ENCODE measurements at places on chromosomes 13 and 19.

DNA sequence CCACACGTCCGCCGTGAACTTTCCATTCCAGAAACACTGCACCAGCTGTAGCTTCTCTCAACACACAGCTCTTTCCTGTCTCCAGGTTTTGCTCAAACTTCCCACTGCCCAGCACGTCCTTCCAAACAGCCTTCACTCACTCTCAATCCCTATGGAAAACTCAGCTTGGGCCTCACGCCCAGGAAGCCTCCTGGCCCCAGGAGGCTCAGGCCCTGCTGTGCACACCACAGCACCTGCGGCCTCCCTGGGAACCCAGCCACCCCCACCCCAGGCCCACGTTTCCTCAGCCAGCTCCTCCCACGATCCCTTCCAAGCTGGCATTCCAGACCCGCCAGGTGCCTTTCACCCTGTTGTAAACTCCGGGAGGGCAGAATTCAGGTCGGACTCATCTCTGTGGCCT lies 35.2 kb downstream of the C13orf46 start:
- no peak for DNase-seq

DNA sequence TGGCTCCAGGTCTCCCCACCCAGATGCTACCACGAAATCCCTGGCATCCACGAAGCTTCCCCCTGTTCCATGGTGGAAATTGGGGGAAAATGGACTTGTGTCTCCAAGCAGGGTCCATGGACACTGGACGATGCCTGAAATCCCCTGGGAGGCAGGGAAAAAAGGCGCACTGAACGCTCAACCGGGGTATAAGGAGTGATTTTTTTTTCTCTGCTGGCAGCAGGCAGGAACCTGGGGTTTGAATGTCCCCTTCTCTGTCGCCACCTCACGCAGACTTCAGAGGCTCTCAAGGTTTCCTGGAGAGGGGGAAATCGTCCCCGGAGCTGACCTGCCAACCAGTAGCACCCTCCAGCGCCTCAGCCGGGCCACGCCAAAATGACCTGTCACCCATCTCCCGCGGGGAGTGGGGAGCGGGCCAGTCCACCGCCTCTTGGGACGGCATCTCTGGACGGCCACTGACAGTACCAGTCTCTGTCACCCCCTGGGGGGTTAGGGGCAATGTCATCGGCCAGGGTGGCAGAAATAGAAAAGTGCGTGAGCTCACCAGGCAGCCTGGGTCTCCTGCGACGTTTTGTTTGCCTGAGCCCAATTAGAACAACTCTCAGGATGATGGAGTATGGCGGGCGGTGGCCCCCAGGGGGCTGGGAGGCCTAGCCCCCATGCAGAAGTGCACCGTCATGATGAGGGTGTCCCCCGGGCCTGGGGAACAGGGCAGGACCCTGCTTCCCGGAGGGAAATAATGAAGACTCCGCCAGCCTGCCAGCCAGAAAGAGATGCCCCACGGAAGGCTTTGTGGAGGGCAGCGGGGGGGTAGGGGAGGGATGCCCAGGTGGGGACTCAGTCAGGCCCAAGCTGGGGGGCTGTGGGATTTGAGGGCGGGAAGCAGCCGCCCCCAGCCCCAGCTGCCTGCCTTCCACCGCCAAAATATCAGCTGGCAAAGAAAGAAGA lies 2.6 kb downstream of the PTPRS start:
- no peak for DNase-seq

DNA sequence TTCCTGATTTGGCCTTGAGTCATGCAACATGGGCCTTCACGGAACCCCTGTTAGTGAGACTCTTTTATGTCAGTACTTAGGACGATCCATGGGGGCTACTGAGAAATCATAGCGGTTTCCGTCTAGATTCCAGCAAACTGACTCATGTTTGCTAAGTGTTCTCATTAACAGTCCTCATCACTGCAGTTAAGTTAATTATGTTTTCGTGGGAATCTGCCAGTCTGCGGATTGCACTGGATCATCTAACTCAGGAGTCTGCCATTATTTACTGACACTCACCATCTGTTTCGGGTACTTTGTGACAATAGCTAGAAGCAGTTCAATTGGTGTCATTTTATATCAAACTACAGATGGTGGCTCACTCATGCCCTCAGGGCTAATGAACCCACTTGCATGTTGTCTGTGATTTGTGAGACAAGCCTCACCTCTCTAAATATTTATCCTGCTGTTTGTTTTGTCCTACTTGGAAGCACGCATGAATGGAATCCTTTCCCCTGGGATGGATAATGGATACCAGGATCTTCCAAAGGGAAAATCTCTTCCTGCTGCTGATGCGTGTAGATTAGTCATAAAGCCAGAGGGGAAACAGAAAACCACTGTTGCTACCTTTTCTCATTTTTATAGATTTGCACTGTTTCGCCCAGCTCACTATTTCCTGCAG lies 61.8 kb downstream of the RAB20 start:
- DNase-seq: no peak

- DNase-seq: no peak
Observed at GRCh38 chr13:23105051-23105450, 75.7 kb upstream of the SGCG start.

DNA sequence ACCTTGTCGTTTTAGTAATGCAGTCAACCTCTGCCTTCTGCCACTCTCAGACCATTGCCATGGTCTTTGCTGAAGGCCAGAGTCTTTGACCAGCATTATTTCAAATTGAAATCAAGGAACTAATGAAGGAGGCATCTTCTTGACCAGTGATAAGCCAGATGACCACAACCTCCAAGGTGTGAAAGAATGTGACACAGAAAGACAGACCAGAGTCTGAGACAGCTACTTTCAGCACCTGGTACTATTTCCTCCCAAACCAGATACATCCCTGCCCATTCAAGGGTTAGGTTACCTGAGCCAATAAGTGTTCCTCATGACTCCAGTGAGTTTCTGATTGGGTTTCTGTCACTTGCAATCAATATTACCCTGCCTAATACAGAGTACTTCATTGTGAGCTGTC lies 20.3 kb upstream of the RNASEH2B start:
- no peak for DNase-seq

GRCh38 chr13:46521486-46521885 lies 31.5 kb upstream of the LRCH1 start:
- DNase-seq: no peak

GRCh38 chr13:46058268-46058667 lies 5.7 kb upstream of the ZC3H13 start:
- no peak for DNase-seq

GRCh38 chr19:1718420-1719291 lies 34.6 kb upstream of the ONECUT3 start:
- no peak for DNase-seq

DNA sequence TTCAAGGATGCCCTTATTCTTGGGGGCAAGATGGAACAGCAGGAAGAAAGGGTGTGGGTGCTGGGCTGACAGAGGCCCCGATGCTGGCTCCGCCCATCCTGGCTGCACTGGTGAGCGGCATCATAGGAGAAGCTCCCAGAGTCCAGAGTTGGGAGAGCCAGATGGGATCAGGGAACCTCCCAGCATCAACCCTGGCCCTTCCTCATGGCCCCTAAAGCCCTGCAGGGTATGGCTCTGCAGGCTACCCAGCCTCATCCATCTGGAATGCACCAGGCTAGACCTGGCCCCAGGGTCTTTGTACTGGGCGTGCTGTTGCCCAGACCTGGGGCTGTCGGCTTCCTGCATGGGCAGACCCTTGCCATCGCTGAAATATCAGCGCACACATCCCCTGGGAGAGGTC lies 7.9 kb upstream of the ELL start:
- no peak for DNase-seq

DNA sequence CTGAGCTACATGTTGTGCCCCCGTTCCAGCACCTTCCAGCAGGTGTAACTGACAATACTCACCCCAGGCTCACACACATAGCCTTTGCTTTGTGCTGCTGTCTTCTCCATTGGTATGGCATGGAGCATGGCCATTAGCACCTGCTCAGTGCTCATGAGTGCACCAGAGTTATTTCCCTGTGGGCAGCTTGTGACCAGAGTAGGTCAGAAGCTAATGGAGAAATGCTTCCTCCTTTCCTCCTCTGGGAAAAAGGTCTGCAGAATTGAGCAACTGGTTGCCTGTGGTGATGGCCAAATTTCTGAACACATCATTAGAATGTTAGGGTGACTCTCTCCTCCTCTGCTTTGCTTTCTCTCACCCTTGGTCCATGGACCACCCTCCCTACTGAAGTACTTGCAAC lies 344.5 kb upstream of the TMTC4 start:
- DNase-seq: no peak

DNA sequence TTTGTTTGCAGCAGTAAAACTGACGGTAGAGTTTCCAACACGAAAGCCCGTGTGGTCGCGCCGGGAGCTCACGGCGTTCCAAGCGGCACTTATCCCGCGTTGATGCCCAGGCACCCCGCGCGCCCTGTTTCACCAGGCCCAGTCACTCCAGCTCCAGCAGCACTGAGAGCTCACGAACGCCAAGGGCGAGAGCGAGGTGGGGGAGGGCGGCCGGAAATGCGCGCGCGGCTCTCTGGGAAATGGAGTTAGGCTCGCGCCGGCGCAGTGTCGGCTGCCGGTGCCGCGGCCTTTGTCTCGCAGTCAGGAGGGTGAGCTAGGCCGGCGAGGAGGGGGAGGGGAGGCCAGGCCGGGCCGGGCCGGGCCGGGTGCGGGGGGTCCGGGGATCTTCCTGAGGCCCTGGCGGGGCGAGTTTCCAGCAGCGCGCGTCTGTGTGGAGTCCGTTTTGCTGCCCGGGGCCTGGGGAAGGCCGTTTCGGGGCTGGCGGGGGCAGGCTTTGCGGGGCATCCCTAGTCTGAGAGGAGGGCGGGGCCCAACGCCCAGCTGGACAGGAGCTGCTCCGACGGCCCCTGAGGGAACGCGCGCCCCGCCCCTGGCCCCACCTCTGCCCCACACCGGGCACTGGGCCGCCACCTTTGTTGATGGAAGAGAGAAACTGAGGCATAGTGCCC lies at the start of gene ZNF135:
TSS of gene ZNF135 (plus strand) at position 280 of the 668 bp plus-strand sequence. CDS start 721 bp downstream, outside the sequence.
- DNase-seq: peak; percentile 45

GRCh38 chr19:55465460-55466240 lies 1.1 kb upstream of the C19orf85 start:
- no peak for DNase-seq

GRCh38 chr19:5645409-5645808 lies 22.5 kb downstream of the SAFB start:
- no peak for DNase-seq

DNA sequence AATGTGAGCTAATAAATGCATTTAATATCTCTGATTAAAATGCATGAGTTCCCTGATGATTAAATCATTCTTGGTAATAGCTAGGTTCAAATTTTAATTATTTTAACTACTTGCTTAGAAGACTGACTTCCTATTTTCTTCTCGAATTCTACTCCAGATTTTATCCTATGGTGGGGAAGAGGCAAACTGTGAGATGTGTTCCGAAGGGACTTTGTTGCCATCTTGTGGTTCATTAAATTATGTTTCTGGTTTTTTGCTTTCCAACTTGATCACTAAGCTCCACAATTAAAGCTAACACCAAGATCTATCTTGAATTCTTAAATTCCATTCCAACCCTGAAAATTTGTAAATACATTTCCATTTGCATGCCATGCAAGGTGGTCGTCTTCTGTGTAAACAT lies 538.4 kb upstream of the PCDH20 start:
- DNase-seq: no peak

DNA sequence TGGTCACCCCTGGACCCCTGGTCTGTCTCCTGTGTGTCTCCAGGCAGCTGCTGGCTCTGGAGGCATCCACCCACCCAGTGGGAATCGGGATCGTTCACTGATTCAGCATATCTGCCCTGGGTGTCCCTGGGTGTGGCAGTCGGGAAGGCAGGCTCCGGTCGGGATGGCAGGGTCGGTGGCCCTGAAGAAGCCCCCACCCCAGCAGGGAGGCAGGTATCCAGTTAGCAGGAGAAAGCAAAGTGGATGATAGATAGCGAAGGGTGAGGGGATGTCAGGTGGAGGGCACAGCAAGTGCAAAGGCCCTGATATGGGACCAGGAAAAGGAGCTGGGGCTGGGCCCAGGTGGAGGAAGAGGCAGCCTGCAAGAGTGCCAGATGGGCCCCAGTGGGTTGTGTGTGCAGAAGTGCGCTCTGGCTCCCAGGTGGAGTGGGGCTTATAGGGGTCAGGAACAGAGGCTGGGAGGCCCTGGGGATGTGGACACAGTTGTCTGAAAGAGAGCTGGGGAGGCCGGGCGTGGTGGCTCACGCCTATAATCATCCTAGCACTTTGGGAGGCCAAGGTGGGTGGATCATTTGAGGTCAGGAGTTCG lies 2.3 kb downstream of the SSBP4 start:
- no peak for DNase-seq

DNA sequence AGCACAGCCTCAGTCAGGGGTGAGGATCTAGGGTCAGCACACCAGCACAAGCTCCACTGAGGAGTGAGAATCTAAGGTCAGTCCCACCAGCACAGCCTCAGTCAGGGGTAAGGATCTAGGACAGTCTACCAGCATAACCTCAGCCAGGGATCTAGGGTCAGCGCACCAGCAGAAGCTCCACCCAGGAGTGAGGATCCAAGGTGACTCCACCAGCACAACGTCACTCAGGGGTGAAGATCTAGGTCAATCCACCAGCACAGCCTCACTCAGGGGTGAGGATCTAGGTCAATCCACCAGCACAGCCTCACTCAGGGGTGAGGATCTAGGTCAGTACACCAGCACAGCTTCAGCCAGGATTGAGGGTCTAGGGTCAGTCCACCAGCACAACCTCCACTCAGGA lies 64.5 kb downstream of the RAB20 start:
- DNase-seq: no peak

DNA sequence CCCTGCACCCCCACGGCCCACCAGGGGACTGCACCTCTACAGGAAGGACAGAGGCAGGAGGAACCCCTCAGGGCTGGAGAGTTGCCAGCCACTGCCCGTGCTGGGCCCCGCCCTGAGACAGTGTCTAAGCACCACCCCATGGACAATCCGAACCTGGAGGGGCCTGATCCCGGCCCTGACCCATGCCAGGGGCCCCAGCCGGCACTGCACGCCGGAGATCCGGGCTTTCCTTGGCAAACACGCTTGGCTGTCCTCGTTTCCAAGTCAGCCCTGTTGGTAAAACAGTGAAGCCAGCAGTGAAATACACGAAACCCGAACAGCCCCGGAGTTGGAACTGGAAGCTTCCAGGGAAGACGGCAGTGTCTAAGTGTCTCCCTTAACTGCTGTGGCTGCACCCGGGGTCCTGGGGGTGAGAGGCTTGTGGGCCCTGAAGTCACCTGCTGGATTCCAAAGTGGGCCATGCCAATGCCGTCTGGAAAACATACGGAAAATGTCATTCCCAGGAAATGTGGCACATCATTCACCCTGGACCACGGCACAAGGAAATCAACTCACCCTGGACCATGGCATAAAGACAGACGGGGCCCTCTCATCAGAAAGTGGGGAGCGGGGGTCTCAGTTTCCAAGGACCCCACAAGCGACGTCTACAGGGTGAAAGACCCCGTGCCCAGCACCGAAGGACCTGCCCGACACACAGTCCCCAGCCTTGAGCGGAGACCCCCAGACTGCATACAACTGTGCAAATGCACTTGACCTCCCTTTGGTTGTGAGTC lies 30.9 kb downstream of the RASA3 start:
- no peak for DNase-seq

- no peak for DNase-seq
Observed at GRCh38 chr13:112095354-112095753, 28.4 kb downstream of the SOX1 start.

Data from CD4-positive, alpha-beta T cell treated with Interleukin-17A for 1 hour (primary cell).